ENCODE measurements at places on chromosomes 13 and 19.

DNA sequence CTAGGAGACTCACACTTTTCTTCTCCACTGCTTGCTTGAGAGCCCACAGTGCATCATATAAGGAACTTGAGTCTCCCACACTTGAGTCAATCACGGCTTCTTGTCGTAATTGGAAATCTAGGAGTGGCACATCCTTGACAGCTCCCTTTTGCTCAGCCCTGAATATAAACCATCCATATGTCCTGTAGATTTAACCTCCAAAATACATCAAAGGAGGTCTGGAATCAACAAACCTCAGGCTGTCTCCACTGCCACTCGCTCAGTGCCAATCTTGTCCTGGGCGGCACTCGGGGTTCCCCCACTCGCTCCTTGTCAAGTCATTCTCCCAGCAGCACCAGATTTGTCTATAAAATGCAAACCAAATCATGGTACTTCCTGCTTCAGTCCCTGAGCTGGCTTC is 84.4 kb upstream of the UQCRFS1 start:
- DNase-seq: no peak

DNA sequence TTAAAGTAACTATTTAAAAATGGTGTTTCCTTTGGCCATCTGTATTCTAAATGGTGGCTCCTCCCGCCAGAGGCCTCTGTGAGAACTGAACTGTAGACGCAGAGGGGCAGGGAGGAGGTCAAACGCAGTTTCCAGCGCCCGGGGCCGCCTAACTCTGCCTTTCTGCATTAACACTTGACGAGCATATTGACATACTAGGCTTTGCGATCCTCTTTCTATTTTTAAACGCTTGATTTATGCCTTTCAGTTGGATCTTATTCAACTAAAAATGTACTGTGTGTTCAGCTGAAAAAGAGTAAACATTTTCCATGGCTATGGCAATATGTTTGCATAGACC is 74.7 kb downstream of the SPACA7 start:
- DNase-seq: no peak

DNA sequence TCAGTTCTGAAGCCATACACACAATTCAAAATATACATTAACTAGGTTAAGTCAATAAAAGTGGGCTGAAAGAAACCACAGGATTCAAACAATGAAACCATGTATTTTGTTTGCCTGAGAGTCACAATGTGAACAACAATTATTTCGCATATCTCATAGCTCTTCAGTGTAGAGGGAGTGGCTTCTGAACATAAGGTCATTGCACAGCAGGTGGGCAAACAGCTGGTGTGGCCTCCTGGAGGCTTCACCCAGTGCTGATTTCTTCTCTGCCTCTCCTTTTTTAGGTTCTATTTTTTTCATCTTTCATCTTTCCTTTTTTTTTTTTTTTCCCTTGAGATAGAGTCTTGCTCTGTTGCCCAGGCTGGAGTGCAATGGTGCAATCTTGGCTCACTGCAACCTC is 40.4 kb upstream of the ZNF254 start:
- DNase-seq: no peak

DNA sequence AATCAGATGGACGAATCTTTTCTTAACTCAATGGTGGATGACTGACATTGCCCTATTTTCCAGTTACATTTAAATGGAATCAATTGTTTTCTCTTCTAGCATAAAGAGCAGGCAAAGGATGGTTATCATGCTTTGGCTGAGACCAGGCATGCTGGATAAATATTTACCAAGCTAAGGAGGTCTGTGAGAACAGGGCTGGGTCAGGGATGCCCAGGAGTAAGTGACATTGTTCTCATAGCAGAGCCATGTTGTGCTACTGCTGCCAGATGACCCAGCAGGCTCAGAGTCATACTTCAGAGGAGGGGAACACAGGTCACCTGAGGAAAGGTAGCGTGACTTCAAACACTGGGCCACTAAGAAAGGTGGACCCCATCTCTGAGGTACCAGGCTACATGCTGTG is 116.0 kb upstream of the RNF113B start:
- no peak for DNase-seq

- DNase-seq: no peak
Measured at GRCh38 chr13:30141775-30142485, 165.4 kb downstream of the KATNAL1 start.

- DNase-seq: no peak
Measured at GRCh38 chr19:47601180-47601904, 7.6 kb upstream of the BICRA start.

GRCh38 chr19:46484656-46485055 is 11.0 kb downstream of the PNMA8B start:
- peak; percentile 54 for DNase-seq

GRCh38 chr13:59373341-59373740 is 790.4 kb downstream of the DIAPH3 start:
- no peak for DNase-seq

DNA sequence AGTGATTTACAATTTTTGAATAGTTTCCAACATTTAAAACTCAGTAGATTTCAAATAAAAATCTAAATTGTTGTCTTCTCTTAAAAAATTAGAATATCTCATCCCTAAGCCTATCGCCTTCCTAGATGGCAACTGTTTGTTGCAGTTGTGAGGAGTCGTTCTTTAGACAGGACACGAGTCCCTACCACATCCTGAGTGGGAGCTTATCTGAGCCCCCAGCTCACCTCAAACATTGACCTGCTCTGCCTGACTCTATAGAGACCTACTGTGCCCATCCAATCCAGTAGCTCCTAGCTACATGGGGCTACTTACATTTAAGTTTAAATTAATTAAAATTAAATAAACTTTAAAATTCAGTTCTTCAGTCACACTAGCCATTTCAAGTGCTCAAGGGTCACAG is 434.7 kb downstream of the FOXO1 start:
- DNase-seq: no peak

DNA sequence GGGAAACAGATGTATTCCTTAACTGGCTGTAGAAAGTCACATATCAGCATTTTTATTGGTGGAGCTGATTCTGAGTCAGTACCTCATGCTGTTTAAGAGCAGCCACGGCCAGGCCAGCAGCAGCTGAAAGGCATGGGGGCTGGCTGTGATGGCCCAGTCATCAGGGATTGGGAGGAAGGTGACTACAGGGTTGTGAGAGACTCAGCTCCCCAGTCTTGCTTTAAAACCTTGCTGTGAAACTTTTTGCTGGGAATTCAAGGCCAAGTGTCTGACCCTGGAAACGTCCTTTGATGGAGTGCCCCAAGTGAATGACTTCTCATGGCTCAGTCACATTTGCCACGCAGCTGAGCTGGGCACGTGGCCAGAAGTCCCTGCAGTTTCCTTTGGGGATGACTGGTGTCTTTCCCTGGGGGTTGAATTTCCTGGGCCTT is 39.1 kb upstream of the RNF113B start:
- DNase-seq: no peak

DNA sequence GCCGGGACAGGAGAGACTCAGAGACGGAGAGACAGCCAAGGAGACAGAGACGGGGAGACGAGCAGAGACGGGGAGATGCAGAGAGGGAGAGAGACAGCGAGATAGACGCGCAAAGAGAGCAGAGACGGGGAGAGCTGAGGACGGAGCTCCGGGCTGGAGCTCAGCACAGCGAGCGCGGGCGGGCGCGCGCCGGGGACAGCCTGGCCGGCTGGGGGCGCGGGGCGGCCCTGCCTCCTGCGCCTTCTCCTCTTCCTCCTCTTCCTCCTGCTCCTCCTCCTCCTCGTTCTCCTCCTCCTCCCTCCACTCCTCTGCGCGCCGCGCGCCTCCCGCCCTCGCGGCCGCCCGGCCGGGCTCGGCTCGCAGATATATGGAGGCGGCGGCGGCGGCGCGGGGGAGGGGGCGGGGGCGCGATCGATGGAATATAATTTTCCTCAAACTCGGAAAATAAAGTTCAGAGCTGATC is at the start of gene ERFL:
ERFL (minus strand) TSS at position 229 of the 463 bp plus-strand sequence. CDS start 15,530 bp downstream, outside the sequence.
- DNase-seq: peak; percentile 52

- DNase-seq: no peak
Measured at GRCh38 chr13:109627649-109628048, 158.7 kb downstream of the IRS2 start.

DNA sequence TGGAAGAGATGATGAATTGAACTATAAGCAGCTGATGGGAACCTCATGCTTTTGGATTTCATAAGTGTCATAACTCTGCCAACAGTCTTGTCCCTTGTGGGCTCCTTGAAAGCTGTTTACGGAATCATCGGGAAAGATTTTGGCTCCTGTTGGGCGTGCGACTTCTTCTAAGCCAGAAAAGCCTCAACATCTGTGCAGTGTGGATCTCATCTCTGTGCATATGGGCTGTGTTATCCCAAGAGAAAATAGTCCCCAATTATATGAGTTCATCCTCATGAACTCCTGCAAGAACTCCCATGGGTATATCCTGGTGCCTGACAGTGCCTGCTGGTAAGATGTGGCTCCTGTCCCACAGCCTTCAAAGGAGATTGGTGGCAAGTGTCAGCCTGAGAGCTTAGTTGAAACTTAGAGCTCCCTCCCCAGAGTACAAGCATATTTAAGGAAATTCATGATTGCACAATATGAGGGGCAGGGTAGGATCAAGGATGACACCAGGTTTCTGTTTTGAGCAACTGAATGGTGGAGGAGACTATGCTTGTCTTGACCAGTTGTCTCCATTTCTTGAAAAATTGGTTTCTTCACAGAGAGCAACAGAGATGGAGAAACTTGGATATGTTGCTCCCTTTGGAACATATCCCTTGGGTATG is 243.5 kb downstream of the ITGBL1 start:
- no peak for DNase-seq

DNA sequence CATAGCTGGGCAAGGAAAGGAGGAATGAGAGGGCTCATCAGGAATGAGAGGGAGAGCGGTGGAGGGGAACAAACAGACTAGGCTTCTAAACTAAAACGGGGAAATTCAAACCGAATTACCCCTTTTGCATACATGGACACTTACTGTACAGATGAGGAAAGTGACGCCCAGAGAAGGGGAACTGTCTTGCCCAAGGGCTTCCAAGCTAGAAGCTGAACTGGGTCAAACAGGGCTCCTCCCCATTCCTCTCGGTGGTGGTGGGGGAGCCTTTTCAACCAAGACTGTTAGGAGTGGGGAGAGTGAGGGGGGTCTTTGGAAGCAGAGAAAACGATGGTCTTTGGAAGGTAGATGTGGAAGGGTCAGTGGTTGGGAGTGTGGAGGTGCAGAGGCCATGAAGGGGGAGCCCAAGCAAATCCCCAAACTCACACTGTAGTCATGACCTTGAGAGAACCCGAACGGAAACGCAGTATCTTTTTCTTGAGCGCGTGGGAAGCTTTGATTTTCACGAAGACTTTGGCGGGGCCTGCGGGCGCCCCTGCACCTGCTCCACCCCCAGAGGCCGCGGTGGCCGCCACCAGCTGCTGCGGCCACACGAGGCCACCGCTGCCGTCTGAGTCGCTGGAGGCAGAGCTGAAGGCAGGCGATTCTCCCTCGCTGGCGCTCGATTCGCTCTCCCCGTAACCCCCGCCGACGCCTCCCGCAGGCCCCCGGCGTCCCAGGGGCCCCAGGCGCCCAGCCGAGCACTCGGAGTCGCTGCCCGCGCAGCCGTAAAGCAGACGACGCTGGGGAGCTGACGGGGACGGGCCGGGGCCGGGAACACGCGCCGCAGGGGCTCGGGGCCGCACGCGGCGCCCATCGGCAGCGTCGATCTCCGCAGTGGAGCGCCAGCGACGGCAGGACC is 12.3 kb upstream of the GNG8 start:
- DNase-seq: no peak

DNA sequence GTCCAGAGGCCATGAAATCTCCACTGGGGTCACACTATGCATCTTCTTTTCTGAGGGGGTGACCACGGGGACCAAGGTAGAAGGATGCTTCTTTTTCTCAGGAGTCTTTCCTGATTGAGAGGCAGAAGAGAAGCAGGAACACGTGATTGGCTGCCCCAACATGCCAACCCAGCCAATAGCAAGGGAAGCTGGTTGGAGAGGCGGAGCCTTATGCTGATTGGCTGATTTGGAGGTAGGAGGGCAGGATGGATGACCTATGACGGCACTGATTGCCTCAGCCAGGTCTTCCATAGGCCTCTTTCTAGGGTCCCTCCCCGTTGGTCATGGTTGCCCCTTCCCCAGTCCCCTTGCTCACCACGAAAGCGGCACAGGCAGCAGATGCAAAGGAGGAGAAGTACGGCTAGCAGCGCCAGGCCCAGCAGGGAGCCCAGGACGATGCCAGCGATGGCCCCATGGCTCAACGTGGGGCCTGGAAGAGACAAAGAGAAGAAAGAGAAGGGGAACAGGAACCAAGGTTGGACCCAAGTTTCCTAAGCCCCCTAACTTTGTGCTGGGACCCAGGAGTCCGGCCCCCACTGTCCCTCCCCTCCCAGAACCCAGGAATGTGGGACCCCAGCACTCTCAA is 8.0 kb downstream of the VSIG10L start:
- DNase-seq: no peak

GRCh38 chr13:46131705-46132104 is 26.9 kb upstream of the CPB2 start:
- no peak for DNase-seq

DNA sequence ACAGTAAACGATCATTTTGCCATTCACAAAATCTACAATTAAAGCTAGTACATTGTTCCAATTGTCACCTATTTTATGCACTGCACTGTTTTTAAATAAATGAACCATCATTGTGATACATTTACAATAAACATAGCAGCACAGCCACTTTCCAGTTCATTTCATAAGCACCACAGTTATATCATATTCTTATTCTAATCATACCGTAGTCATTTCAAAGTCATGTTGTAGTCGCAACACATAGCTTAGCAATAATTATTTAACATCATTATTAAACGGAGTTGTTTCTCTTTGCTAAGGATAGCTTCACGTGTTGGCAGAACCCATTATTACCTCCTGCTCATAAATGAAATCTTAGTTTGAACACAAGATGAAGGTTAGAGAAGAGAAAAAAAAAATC is 2.2 kb upstream of the PCDH9 start:
- DNase-seq: no peak

- no peak for DNase-seq
Measured at GRCh38 chr13:52127378-52127777, 1.5 kb downstream of the NEK5 start.

DNA sequence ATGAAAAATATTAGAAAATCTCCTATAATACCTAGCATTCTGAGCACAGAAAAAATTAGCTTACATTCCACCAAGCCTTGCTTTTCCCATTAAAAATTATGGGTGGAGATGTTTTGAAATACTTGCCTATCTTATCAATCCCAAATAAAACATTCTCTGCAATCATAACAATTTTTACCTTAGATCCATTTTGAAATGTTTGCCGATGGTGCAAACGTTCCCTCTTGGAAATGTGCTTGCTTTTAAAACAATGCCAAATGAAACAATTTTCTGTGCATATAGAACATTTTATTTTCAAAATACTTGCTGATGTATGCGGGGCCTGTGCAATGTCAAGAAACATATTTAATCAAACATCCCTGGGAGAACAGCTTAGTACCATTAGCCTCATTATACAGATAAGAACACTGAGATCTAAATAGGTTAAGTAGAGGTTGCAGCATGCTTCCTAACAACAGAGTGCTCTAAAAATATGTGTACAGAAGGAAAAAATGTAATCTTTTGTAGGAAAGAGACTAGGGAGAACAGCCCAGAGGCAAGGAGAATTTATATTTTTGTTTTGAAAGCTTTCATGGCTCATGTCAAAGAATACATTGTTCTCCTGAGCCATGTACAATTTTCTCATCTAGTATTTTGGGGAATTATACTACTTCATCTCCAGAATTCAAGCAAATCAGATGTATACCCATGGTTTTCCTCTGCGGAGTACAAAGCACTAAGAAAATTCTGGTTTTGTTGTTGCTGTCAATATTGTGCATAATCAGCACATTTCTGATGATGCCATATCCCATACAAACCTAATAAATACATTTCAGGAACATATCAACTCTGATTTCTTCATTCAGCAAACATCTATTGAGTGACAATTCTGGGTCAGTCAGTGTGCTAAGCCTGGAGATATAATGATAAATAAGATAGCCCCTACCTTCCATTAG is 25.9 kb upstream of the FNDC3A start:
- DNase-seq: no peak

Data from neural progenitor cell (in vitro differentiated cells).